CD8-positive, alpha-beta memory T cell (primary cell): ENCODE measurements at places on chromosomes 6 and 20.
A peak's percentile ranks its signal among the peaks of the same experiment; 100 is the strongest.

- no peak for DNase-seq
- no peaks in the 10 kb centered on the region for H3K4me1 ChIP-seq
- H3K27me3 ChIP-seq: no peaks in the 10 kb centered on the region
- H3K36me3 ChIP-seq: no peaks in the 10 kb centered on the region
These were observed 99.7 kb downstream of the F13A1 start for GRCh38 chr6:6220718-6221117.

- H3K27me3 ChIP-seq: no peaks in the 10 kb centered on the region
- no peak overlapping the region for H3K27ac ChIP-seq
- no peak for DNase-seq
- H3K4me1 ChIP-seq: no peaks in the 10 kb centered on the region
- H3K4me3 ChIP-seq: no peak overlapping the region
- H3K36me3 ChIP-seq: no peaks in the 10 kb centered on the region
These were observed 126.9 kb downstream of the ADGRB3 start for GRCh38 chr6:68761985-68762384.

GRCh38 chr6:111872401-111873177 is 663 bp downstream of the FYN start:
- peak overlapping the region; percentile 84 for H3K4me3 ChIP-seq
- H3K36me3 ChIP-seq: no peaks in the 10 kb centered on the region
- DNase-seq: peak; percentile 67
- peaks cover 43% of the 10 kb centered on the region for H3K4me1 ChIP-seq
- H3K27ac ChIP-seq: peak overlapping the region; percentile 85

- no peak overlapping the region for H3K27ac ChIP-seq
- no peaks in the 10 kb centered on the region for H3K4me1 ChIP-seq
- H3K4me3 ChIP-seq: no peak overlapping the region
- no peak for DNase-seq
- no peaks in the 10 kb centered on the region for H3K36me3 ChIP-seq
- no peaks in the 10 kb centered on the region for H3K27me3 ChIP-seq
These were observed 33.0 kb upstream of the ME1 start for GRCh38 chr6:83463886-83464285.

DNA sequence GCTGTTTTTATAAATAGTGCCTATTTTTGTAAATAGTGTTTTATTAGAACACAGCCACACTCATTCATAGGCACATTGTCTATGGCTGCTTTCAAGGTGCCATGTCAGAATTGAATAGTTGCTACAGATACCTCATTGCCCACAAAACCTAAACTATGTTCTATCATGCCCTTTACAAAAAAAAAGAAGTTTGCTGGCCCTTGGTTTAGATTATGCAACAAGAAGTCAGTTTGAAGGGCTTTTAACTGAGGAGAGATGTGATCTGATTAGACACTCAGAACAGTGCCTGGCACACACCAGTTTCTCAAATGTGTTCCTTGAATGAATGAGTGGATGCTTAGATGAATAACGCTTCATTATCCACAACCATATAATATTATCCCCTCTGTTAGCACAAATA is 366.1 kb downstream of the MAFB start:
- H3K36me3 ChIP-seq: no peaks in the 10 kb centered on the region
- H3K4me1 ChIP-seq: no peaks in the 10 kb centered on the region
- no peak overlapping the region for H3K27ac ChIP-seq

- H3K4me3 ChIP-seq: no peak overlapping the region
These were observed 59.2 kb downstream of the PHF20 start for GRCh38 chr20:35831029-35831428.

DNA sequence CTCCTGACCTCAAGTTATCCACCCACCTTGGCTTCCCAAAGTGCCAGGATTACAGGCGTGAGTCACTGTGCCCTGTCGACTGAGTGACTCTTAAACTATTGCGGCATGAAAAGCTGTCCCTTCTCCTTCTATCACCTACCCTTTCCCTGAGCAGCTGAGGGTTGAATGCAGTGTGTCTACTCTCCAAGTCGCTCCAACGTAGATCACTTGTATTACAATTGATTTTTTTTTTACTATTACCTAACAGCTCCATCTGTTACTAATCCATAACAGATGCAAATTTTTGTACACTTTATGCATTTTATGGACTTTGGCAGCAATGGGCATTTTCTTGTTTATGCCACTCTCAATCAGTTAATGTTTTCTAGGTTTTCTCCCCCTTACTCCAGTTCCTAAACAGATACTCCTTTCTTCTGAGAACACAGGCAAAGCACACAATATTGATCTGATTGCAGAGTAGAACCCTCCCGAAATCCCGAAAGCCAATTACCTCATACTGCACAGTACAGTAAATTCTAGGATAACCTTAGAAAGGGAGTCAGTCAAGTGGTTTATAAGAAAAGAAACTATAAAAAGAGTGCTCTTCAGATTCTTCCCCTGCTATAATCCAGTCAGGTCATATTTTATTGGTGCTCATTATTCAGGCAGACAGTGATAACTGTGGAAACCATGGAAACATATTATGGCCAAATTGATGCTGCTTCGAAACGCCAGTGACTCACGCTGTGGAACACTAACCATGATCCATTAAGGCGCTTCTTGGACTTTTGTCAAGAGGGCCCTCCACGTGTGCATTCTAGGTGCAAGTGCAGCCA is 273.0 kb downstream of the ADGB start:
- H3K36me3 ChIP-seq: no peaks in the 10 kb centered on the region
- DNase-seq: no peak
- H3K27ac ChIP-seq: no peak overlapping the region
- H3K4me3 ChIP-seq: no peak overlapping the region

- H3K27ac ChIP-seq: no peak overlapping the region
- H3K36me3 ChIP-seq: no peaks in the 10 kb centered on the region
- H3K27me3 ChIP-seq: no peaks in the 10 kb centered on the region
These were observed 49.0 kb downstream of the RIPOR3 start for GRCh38 chr20:50642288-50642803.

GRCh38 chr6:147248859-147249258 is 44.6 kb downstream of the STXBP5 start:
- H3K36me3 ChIP-seq: peaks cover 6% of the 10 kb centered on the region
- no peak overlapping the region for H3K4me3 ChIP-seq
- no peak for DNase-seq

DNA sequence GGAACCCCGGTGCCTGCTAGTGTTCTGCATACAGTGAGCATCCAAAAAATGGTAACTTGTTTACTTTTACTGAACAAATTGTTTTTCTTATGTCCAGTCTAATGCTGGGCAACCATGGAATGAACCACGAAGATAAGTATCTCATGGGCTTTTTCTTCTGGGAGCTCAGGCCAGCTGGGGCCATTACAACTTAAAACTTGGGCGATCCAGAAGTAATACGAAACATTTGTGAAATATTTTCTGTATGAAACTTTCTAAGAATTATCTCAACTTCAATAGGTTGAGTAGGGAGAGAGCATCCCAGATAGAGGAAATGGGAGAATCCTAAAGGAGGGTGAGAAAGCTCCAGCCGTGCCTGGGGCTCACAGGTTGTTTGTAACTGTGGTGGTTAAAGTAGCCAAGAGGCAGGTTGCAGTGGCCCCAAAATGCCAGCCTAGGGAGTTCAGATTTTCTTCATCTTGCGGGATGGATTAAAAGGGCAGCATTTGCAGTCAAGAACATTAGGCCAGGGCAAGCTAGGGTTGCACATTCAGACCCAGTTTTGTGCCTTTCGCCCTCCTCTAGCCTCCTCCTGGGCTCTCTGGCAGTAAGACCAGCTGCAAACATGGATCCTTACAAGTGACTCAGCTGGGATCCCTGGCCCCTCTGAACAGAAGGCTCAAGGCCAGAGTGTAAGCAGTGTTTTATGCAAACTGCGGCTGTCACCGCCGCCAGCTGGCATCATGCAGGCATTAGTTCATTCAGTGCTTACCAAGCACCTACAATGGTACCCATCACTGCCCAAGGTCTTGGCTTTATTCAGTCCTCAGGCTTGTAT is 41.5 kb downstream of the ELMO2 start:
- peak overlapping the region; percentile 82 for H3K4me3 ChIP-seq
- DNase-seq: no peak
- peak overlapping the region; percentile 98 for H3K27ac ChIP-seq
- peaks cover 63% of the 10 kb centered on the region for H3K4me1 ChIP-seq

DNA sequence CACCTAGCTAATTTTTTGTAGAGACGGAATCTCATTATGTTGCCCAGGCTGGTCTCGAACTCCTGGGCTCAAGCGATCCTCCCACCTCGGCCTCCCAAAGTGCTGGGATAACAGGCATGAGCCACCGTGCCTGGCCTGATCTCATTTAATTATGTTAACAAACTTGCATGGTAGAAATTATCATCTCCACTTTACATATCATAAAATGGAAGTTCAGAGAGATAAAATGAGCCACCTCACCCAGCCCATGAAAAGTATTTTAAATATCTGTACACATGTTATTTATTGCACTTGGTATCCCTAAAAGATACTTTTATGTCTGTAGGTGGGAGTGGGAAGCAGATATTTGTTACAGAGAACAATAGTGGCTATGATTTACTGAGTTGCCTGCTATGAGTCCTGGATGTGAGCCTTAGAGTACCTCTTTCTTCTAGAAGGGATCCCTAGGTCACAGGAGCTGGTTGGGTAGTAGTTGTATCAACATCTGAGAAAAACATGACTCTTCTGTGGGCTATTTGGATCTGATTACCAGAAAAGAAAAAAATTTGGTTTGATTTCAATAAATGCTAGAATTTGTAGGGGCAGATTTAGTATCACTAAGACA is 52.4 kb upstream of the EIF2S2 start:
- H3K4me3 ChIP-seq: no peak overlapping the region
- no peak for DNase-seq
- H3K36me3 ChIP-seq: no peaks in the 10 kb centered on the region
- H3K27ac ChIP-seq: no peak overlapping the region

DNA sequence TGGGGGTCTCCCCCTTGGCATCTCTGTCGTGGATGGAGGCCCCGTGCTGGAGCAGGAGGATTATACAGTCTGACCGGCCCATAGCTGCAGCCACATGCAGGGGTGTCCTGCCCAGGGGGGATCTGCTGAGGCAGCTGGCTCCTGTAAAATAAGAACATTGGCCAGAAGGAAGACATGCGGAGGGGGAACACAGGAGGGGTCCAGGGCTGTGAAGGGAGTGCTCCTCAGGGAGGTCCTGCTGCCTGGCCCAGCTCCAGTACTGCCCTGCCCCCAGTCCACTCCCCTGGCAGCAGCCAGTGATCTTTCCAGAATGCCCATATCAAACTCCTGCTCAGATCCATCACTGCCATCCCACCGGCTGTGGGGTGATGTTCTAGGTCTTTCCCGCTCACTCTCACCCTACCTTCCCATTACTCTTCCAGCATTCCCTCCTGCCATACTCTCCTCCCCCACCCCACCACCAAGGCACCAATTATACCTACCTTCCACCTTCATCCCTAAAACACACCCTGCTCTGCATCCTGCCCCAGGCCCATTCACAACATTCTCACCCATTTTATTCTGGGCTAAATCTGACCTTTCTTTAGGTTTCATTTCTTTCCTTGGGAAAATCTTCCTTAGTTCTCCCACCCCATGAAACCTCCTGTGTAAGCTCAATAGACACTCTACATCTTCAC is 9.7 kb downstream of the ANKRD60 start:
- H3K27me3 ChIP-seq: no peaks in the 10 kb centered on the region
- H3K4me1 ChIP-seq: no peaks in the 10 kb centered on the region
- no peaks in the 10 kb centered on the region for H3K36me3 ChIP-seq
- DNase-seq: no peak

DNA sequence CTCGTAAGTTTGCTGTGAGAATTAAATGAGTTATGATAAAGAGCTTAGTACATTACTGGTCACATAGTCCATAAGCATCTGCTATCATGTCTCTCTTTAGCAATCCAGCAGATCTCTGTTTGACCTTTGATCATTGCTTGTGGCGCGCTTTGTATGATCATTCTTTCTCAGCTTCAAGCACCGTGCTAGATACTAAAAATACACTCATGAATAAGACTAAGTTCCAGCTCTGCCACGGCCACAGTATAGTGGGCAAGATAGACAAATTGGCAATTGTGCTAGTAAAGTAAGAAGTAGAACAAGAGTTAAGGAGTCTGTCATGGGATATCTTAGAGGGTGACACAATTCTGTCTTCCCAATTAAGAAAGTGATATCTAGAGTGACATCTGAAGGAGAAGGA is 75.2 kb upstream of the ADGRF1 start:
- no peak overlapping the region for H3K4me3 ChIP-seq
- no peaks in the 10 kb centered on the region for H3K27me3 ChIP-seq
- no peak for DNase-seq
- H3K4me1 ChIP-seq: no peaks in the 10 kb centered on the region
- no peak overlapping the region for H3K27ac ChIP-seq
